Stimulated activated CD8-positive, alpha-beta memory T cell treated with anti-CD3 and anti-CD28 coated beads, Interleukin-7, amount 100 ng/mL, for 1 hour (primary cell): ENCODE measurements at places on chromosomes 2 and 18.

GRCh38 chr2:44946372-44947027 lies 5.0 kb downstream of the SIX3 start:
- DNase-seq: no peak

DNA sequence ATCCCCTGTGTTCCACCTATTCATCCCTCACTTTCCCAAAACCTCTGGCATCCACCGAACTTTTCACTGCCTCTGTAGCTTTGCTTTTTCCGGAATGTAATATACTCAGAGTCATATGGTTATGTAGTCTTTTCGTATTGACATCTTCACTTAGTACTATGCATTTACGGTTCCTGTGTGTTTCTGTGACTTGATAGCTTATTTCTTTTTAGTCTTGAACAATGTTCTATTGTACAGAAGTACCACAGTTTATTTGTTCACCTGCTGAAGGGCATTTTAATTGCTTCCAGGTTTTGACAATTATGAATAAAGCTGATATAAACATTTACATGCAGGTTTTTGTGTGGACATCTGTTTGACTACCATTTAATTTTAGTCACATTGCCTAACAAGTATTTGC lies 154.7 kb upstream of the DOK6 start:
- no peak for DNase-seq

GRCh38 chr2:46550686-46551404 lies 71.5 kb downstream of the TMEM247 start:
- DNase-seq: no peak

DNA sequence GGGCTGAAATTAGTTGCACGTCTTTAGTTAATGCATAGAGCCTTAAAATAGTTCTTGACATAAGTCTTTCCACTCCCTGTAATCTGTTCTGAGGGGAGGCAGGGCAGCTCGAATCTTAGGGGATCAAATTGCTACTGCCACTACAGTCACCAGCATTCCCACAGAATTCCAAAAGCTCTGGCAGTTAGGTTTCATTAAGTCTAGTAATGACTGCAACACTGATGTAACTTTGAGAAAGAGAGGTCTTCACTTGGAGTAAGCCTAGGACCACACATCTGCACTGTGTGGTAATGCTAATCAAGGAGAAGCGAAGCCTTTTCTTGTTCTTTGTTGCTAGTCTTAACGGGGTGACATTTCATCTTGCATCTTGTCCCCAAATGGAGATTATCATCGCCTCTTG lies 19.3 kb upstream of the NCK2 start:
- DNase-seq: no peak

- DNase-seq: no peak
Measured at GRCh38 chr2:10523406-10524189, 75.5 kb upstream of the ODC1 start.

DNA sequence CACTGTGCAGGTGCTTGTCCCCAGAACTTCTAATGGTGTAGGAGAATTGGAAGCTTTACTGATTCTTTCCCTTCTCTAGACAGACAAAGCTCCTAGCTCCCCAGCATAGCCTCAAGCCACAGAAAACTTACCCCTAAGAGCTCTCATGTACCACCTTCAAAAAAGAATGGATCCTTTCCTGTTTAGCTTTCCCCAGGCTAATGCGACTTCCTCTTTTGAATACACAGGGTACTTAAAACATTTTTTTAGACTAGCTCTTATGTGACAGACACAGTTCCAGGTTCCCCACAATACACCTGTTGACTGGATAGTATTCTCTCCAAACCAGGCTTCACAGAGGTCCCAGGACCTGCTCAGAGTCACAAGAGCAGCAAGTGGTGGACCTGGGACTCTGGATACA lies 8.3 kb downstream of the CTAGE1 start:
- no peak for DNase-seq

GRCh38 chr2:191929288-191929687 lies 82.4 kb upstream of the CAVIN2 start:
- no peak for DNase-seq
